Activated CD4-positive, alpha-beta T cell treated with anti-CD3 and anti-CD28 coated beads, Interleukin-2, Interleukin-6, amounts not matched to agents 100 ng/mL and 50 ng/mL, durations not matched to agents 16 hours and 8 hours (primary cell): ENCODE measurements at places on chromosomes 2 and 18.
A peak's percentile ranks its signal among the peaks of the same experiment; 100 is the strongest.

DNA sequence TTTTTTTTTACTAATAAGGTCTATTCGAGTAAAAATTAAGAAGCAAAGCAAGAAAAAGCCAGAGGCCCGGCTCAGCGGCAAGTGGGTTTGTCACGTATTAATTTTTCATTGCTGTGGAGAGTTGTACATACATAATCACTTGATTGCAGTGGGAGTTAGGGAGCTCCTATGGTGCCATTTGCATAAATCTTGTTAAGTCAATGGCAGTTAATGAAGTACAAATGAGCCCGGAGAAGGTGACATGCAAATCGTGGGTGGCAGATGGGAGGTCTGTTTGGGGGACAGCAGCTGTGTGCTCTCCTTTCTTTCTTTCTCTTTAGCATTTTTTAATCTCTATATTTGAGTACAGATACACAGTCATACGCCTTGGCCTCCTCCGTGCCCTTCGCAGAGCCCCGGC lies 317.0 kb downstream of the AGAP1 start:
- no peak for DNase-seq

DNA sequence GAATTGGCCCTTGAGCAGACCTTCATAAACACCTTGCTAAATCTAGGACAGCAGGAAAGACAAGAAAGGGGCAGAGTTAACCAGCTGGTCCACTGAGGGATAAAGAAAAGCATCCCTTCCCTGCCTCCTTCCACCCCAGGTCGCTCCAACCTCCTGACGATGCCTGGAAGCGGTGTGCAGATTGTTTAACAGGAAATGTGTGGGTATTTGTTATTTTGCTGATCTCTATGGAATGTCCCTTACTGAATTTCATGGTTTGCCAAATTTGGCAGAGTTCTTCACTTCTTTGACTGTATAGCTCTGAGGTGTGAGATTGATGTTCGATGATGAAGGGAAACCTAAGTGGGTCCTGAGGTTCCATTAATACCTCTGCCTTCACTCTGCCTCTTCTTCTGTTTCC lies 72.9 kb downstream of the MAP3K20 start:
- DNase-seq, result no peak

DNA sequence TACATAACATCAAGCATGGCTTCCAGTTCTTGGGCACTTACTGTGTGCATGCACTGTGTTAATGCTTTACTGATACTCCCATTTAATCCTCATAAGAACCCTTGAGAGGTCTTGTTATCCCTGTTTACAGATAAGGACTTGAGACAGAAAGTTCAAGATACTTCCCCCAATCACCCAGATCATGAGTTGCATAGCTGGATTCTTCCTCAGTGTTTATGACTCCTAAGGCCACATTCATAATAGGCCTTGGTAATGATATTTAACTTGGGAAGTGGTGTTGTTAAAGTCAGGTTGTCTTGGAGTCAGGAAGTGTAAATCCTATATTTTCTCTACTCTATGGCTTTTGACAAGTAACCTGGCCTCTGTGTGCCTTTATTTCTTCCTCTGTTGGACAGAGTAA lies 22.7 kb downstream of the NOSTRIN start:
- DNase-seq, result no peak

DNA sequence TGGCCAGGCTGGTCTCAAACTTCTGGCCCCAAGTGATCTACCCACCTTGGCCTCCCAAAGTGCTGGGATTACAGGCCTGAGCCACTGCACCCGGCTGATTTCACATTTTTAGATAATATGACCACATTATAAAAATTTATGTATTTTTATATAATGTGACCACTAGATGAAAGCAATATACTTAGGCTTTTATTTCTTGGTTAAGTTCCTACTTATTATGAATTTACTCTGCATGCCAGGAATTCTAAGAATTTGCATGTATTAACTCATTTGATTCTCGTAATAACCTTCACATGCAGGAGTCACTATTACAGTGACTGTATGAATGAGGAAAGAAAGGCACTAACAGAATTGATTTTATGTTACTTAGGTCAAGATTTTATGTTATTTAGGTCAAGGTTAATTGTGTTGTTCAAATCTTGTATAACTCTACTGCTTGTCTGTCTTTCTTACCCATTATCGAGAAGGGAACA lies 25.6 kb upstream of the CASP8 start:
- no peak for DNase-seq

DNA sequence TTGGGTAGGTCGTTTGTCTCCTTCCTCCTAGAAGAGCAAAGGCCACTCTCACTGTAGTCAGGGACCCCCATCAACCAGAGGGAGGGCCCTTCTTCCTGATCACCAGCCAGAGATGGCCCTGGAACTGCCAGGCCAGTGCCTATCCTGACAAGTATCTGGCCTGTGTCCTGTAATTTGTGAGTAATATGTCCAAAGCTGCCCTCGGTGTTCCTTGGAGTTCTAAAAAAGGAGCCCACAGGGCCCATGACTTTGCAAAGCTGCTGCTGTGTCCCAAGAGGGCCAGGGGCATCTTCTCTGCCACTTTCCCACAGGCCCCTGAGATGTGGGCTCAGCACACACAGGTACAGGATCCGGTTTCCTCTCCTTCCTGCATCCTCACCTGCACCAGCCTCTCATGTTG lies 212.4 kb downstream of the SEPTIN10 start:
- no peak for DNase-seq

GRCh38 chr18:68147728-68148127 lies 567.2 kb downstream of the TMX3 start:
- DNase-seq, result no peak

DNA sequence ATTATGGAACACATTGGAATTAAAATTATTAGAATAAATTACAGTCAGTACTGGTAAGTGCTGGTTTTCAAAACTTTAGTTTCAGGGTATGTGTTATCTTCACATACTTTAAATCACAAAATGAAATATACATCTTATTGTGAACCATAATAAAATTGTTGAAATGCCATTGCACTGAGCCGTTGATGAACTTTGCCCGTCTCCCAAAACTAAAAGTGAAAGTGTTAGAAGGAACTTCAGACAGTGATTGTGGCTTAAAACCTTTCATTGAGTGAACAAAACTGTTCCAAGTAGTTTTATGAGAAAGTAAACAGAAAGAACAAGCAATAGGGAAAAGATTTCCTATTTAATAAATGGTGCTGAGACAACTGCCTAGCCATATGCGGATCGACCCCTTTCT lies 811.6 kb downstream of the PLCL1 start:
- no peak for DNase-seq

DNA sequence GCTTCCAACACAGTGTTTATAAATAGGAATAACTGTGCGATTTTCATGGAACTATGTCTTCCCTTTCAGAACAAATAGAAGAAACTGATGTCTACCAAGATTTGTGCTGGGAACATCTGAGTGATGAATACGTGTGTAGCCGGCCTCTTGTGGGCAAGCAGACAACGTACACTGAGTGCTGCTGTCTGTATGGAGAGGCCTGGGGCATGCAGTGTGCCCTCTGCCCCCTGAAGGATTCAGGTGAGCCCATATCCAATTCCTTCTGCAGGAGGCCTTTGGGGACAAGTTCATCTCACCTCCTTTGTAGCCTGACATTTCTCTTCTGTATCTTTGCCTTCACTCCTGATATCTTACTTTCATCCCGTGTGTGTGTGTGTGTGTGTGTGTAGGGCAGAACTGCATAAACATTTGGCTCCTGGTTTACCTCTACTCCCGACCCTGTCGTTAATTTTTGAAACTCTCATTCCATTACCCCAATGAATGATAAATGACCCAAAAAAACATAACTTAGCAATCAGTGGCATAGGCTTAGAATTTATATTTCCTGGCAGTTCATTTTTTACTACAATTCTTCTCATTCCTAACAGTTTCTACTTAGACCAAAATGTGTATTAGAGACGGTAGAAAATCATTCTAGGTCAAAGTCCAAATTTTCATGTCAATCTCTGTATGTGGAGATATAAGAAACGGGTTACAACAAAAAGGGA lies 111.0 kb upstream of the RASGRP3 start:
- DNase-seq, result no peak

GRCh38 chr2:172333235-172333977 lies 94.0 kb upstream of the ITGA6 start:
- DNase-seq, result no peak

DNA sequence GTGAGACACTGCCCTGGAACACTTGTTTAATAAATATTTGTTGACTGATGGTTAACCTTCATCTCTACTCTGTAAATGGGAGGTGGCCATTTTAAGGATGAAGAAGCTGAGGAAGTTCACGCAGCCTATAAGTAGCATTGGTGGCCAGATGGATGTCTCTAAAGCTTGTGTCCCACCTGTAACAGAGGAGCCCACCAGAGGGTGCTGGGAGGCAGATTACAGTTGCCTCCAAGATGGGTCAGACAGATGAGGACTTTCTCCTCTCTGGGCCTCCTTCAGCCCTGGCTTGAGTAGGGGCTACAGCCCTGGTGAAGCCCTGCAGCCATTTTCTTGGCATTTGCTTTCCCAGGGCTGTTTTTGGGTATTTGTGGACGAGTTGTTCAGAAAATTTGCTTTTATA lies 45.0 kb upstream of the MCFD2 start:
- DNase-seq, result no peak

GRCh38 chr2:75896779-75897366 lies 186.2 kb upstream of the GCFC2 start:
- DNase-seq, result peak; percentile 29

DNA sequence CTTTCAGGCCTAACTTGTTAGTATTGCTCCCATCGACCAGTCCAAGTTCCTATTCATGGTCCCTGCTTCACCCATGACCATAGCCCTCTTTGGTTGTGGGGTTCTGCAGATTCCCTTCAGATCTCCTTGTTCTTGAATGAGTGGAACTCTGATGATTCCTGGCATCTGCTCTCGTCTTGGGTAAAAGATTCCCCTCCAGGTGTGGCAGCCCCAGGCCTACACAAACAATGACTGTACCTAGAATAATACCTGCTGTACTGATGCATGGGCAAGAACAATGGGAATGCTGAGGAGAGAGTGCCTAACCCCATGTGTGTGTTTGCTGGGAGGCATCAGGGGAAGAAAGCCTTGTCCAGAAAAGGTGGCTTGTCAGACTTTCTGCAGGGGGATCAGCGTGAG lies 39.2 kb upstream of the MRPL19 start:
- no peak for DNase-seq

DNA sequence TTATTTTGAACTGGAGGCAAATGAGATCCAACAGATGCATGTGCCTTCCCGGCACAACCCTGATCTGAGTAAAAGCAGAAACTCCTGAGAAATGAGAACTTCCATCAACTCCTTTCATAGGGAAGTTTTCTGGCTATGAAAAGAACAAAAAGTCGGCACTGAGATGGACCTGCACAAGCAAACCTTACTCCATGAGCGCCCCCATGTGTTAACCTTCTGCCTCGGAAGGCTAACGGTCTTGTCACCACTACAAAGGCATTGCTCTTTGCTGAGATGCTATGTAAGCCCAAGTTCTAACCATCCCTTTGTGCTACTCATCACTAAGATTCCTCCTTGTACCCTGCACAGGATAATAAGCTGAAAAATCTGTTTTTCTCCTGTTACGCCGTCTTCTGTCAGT lies 57.3 kb upstream of the SULT1C3 start:
- peak; percentile 19 for DNase-seq

GRCh38 chr2:144048631-144049060 lies 471.3 kb downstream of the ZEB2 start:
- DNase-seq, result no peak

DNA sequence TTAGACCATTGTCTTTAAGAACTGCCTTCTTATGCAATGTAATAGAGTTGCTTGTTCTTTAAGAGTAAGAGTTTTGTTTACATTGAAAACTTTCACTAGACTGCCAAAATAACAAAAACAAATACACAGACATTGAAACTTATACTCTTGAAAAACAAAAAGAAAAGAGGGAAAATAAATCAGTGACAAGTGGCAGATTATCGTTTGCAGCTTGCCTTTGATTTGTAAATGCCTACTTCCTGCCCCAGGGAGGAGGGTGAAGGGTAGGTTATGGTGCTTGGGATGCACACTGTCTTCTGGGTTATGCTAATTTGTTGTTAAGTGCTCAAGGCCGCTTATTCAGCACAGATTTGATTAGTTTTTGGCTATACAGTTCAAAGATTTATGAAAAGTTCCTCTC lies 198.7 kb downstream of the TGIF1 start:
- no peak for DNase-seq

DNA sequence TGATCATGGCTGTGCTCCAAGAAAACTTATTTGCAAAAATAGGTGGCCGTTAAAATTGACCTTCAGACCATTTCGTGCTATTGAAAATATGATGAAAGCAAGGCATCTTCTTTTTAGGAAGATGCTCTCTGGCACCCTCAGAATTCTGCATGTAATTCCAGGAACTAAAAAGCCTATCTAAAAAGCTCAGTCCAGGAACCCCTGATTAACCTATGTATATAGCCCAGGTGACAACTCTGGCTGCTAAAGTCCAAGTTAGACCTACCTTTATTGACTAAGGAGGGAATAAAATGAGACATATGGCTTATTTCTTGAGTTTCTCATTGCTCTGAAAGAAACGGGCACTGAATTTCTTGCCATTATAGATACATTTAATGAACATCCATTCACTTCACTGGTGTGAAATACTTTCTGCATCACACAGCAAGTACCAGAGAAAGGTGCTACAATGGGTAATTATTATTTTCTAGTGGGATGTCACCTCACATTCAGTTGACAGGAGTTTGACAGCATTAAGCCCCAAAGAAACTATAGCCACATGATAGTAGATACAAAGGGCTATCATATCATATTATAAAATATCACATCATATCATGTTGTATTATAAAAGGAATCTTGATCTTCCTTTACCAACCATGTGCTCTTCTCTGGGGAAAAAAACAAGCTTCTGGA lies 83.8 kb downstream of the EPHA4 start:
- no peak for DNase-seq

GRCh38 chr18:73901566-73901965 lies 246.1 kb downstream of the FBXO15 start:
- no peak for DNase-seq

GRCh38 chr2:165505514-165505913 lies 36.0 kb downstream of the CSRNP3 start:
- no peak for DNase-seq

DNA sequence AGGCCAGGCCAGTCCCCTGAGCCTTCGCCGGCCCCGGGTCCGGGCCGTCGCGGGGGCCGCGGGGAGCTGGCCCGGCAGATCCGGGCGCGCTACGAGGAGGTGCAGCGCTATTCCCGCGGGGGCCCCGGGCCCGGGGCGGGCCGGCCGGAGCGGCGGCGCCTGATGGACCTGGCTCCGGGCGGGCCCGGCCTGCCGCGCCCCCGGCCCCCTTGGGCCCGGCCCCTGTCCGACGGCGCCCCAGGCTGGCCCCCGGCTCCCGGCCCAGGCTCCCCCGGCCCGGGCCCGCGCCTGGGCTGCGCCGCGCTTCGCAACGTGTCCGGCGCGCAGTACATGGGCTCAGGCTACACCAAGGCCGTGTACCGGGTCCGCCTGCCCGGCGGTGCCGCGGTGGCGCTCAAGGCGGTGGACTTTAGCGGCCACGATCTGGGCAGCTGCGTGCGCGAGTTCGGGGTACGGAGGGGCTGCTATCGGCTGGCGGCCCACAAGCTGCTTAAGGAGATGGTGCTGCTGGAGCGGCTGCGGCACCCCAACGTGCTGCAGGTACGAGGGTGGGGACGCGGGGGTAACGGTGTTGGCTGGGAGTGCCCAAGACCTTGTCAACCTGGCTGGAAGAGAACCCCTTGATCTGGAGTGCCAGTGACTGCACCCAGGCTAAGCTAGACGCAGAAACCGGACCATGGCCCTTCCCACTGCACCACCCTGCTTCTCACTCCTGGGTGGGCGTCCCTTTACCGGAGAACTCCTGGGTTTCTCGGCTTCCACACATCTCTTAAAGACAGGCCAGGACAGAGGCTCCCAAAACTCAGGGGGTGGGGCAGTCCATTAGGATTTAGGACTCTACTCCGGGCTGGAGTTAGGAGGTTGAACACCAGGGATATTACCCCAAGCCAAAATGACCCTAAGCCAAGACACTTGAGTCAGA lies 739 bp downstream of the PKDCC start:
- DNase-seq, result no peak

GRCh38 chr2:38650717-38651116 lies 15.2 kb upstream of the GALM start:
- no peak for DNase-seq
